Cortex of kidney (tissue), 1 donor: ENCODE measurements at places on chromosomes 3 and 15.

GRCh38 chr15:59230531-59231055 is 23.9 kb downstream of the LDHAL6B start:
- no peak for DNase-seq

- DNase-seq: no peak
Measured at GRCh38 chr3:136792556-136793330, 26.2 kb upstream of the SLC35G2 start.

DNA sequence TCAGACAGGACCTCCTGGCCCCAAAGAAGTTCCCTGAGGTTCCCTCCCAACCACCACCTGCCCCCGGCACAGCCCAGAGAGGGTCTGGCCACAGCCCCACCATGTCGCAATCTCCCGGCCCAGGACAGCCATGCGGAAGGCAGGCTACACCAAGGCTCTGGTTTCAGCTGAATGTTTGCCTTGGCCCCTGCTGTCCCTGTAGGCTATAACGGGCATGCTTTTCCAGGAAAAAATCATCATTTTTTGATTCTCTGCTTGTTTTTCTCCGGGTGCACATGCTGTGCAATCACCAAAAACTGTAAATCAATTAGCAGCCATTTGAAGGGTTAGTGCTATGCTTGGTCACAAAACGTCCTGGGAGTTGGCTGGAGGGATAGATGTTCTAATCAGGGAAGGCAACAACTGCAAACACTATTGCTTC is 142.7 kb upstream of the IGF1R start:
- DNase-seq: no peak

DNA sequence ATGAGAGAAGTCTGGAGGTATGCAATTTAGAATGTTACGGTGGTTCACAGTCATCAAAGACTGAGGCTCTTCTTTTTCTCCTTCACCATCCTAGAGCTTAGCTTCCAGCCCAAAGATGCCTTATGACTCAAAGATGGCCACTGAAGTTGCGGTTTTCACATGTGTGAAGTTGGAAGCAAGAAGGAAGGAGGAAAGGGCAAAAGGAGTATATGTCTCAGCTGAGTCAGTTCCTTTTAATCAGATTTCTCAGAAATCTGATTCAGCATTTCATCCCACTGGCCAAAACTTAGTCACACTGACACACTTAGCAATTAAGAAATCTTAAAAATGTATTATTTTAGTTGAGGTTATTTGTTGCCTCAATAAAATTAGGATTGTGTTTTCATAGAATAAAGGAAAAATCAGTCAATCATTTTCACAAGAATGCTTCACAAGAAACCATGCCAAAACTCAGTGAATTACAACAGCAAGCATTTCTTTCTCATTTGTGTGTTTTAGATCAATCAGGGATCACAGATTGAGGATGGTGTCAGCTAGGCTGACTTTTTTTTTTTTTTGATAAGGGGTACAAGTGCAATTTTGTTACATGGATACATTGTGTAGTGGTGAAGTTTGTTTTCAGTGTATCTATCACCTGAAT is 211.1 kb upstream of the GADL1 start:
- no peak for DNase-seq

- DNase-seq: no peak
Measured at GRCh38 chr3:168815946-168816345, 720.2 kb upstream of the GOLIM4 start.

DNA sequence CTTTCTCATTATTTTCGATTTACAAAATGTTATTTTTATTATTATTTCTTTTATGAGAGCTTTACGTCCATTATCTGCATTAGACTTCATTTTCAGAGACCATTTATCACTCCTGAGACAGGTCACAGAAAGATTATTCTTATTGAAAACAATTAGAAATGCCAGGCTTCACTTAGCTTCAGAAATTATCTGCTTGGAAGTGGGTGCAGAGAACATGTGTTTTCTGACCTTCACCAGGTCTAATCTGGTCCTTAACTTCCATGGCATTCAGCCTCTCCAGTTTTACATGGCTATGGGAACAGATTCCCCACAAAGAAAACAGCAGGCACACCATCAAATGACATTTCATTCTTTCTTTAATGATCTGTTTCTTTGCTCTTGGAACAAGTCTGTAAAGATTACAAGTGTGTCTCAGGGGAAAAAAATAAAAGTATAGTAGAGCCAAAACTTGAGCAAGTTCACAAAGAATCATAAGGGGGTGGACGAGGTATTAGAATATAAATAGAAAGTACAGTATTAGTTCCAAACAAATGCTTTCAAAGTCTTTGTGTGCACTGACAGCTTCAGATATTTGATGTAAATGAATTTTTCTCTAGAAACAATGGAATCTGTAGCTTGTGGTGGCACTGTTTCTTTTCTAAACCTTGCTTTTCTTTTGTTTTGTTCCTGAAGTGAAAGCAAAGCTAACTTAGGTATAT is 294.2 kb upstream of the MEIS2 start:
- no peak for DNase-seq

DNA sequence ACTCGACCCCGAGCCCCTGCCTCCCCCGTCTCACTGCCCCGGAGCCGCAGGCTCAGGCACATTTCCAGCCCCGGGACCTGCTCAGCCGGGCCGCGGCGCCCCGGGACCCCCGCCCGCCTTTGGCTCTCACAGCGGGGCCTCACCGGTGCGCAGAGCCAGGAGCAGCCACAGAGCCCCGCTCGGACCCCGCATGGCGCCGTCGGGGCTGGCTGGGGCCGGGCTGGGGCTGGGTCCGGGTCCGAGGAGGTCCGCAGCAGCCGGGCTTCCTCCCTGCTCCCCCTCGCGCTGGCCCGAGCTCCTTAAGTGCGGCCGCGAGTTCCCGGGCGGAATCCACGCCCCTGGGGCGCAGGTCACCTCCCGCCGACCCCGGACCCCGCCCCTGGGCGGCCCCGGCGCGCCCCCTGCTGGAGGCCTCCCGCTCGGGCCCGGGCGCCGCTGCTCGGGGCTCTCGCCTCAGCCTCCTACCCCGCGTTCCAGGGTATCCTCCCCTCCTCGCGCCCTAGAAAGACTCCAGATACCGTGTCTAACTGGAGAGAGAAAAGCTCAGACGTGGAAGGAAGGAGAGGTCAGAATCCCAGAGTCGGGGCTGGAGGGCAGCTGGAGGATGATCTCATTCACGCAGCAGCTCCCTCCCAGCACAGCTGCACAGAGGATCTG is at the start of gene MELTF:
TSS of gene MELTF (minus strand) at position 307 of the 657 bp plus-strand sequence. CDS start at position 192, 115 bp downstream.
- no peak for DNase-seq

GRCh38 chr15:91885714-91886270 is 32.3 kb downstream of the SLCO3A1 start:
- no peak for DNase-seq

DNA sequence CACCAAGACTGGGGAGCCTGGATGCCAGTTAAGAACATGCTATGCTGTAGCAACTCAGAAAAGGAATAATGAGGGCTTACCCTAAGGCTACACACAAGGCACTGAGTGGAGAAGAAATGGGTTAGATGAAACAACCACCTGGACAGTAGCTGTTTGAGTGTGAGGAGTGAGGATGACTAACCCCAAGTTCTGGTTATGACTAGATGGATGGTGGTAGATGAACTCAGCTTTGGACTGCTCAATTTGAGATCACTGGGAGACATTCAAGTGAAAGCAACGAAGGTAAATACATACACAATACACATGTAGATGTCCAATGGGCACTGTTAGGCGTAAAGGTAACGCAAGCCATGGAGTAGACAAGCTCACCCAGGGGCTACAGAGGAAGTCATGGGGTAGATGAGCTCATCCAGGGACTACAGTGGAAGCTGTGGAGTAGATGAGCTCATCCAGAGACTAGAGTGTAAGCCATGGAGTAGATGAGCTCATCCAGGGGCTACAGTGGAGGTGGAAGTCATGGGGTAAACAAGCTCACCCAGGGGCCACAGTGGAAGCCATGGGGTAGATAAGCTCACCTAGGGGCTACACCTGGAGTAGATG is 98.3 kb downstream of the ANO10 start:
- DNase-seq: no peak

GRCh38 chr15:70171256-70171886 is 73.7 kb upstream of the TLE3 start:
- DNase-seq: no peak

DNA sequence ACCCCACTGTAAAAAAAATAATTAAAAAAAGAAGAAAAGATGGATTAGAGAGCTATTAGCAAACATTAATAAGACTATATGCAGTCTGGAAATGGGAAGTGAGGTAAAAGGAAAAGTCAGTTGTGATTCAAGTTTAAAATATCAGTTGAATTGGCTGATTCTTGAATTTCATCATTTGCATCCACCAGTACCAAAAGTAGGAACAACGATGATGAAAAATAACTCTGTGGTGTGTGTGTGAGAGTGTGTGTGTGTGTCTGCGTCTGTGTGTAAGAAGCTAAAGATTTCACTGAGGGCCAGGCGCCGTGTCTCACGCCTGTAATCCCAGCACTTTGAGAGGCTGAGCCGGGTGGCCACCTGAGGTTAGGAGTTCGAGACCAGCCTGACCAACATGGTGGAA is 56.0 kb upstream of the SLC4A7 start:
- no peak for DNase-seq

GRCh38 chr15:59060348-59060747 is 44.6 kb upstream of the CCNB2 start:
- DNase-seq: no peak

DNA sequence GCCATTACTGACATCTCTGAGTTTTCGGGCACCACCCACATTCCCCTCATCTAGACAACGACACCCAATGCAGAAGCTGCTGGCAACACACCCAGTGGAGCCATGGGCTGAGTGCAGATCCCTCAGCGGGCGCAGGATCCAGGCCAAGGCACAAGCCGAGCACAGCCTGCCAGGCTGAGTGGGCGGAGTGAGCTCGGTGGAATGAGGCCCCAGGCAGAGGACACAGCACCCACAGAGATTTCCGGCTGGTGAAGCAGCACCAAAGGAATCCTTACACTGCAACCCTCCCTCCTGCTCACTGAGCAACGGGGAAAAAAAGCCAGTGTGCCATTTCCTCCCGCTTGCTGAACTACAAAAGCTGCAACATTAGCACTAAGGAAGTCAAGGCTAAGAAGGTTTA is 34.3 kb downstream of the ZMAT3 start:
- DNase-seq: no peak

DNA sequence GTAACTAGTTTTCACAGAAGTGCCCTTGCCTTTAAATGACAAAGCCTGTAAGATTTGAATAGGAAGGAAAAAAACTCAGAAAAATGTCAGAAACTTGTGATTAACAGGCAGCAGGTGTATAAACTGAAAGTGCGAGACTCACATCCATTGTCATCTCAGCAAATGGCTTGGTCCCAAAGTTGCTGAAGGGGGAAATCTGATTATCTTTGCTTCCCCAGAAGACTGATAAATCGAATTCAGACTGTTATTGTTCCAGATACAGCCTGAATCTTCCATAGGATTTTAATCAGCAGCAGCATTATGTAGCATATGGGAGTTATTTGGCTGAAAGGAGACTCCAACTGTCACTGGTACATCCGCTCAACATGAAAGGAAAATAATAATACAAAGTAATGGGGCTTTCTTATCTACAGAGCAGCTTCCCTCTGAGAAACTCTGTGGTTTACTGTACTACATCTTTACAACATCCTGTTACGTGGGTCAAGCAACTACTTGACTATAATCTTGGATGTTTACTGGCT is 550.4 kb upstream of the CCDC54 start:
- DNase-seq: no peak
